ENCODE measurements at places on chromosomes 3 and 15. TPM values are rescaled to one million over a fixed set of nuclear protein-coding genes. Genes with fewer than 3 reads are reported as not detected.

The ASB7 gene
- 23.5 TPM for total RNA-seq

The CPA3 gene
- total RNA-seq, result 20.6 TPM

The DLG1 gene
- 163 TPM for total RNA-seq

The TRA2B gene
- 92.0 TPM for total RNA-seq

The ANKRD63 gene
- total RNA-seq, result not detected

The WDR49 gene
- total RNA-seq, result 0.46 TPM

The BCHE gene
- total RNA-seq, result 26.6 TPM

The NOP10 gene
- 115 TPM for total RNA-seq

The BSN gene
- 1.2 TPM for total RNA-seq

The NLGN1 gene
- total RNA-seq, result 2.0 TPM

The CCDC39 gene
- total RNA-seq, result not detected

GRCh38 chr3:60126511-60127304, 1076.9 kb upstream of the CFAP20DC start:
- no peak for DNase-seq

- DNase-seq, result no peak
These were observed 55.2 kb downstream of the OSTN start for GRCh38 chr3:191254098-191254873.

DNA sequence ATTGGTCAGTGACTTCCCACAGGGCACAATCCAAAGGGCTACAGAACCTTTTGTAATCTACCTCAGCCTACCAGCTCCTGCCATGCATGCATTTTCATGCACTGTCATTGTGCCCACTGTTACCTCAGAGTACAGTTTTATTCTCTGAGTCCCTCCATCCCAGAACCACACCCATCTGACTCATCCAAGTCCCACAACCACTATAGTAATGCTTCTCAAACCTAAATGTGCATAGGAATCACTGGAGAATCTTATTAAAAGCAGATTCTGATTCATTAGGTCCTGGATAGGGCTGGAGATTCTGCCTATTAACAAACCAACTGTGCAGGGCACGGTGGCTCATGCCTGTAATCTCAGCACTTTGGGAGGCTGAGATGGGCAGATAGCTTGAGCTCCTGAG, 3.7 kb upstream of the B3GALNT1 start:
- no peak for DNase-seq

GRCh38 chr15:42427429-42428223, 63.3 kb downstream of the ZNF106 start:
- no peak for DNase-seq

GRCh38 chr3:31999907-32000439, 18.4 kb downstream of the ZNF860 start:
- DNase-seq, result no peak

DNA sequence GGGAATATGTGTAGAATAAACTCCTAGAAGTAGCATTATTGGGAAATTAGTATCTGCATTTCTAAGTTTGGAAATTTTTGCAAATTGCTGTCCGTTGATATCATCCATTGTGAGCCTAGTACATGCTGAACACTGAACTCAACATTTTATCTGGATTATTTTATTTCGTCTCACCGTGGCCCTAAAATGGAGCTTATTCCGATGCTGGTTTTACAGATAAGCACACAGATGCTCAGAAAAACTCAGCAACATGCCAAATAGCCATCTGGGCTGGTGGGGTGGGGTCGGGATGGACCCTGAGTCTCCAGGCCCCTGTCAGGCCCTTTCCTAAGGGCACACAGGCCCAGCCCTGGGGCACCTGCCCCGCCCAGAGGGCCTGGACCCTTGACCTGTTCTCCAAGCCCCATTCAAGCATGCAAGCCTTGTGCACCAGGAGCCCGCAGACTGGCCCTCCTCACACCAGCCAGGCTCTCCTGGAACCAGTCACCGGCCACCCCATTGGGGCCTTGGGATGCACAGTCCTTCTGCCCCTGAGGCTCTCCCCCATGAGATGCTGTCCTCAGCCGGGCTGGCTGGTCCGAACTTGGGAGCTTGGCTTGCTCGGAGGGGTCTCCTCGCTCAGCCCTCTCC, 20.7 kb upstream of the KLF13 start:
- no peak for DNase-seq

DNA sequence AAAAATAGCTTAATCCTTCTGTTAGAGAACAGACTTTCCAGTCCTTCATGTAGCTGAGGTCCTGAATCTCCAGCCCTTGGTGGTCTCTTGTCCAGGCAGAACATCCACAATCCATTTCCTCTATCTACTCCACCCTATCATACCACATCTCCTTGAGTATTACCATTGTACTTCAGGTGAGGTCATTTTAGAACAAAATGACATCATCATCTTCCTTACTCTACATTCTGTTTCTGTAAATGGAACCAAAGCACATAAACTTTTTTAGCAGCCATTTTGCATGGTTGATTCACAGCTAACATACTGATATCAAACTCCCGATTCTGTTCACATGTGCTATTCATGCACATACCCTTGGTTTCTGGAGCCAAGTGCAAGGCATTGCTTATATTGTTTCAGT, 112.4 kb downstream of the C3orf70 start:
- no peak for DNase-seq

- DNase-seq, result no peak
These were observed 25.8 kb upstream of the NEDD4 start for GRCh38 chr15:56019060-56019793.

GRCh38 chr15:73969151-73969759, 22.8 kb downstream of the STOML1 start:
- no peak for DNase-seq

DNA sequence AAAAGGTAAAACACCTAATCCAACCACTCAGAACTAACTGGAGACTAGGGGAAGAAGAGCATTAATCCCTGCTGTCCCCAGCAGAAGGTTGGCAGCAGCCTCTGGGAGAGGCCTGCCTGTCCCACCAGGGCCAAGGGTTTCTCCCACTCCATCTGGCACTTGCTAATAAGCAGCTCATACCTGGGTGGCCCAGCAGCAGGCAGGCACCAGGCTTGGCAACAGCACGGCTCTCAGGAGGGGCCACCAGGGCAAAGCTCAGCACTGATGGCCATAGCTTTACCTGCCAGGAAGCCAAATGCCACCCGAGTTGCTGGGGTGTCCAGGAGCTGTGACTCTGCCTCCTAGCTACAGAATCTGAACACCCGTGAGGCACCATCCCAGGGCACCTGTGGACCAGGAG, 58.3 kb downstream of the BOC start:
- no peak for DNase-seq

GRCh38 chr3:13003608-13004007, 69.6 kb downstream of the IQSEC1 start:
- DNase-seq, result no peak

- DNase-seq, result no peak
These were observed 27.8 kb downstream of the DCAF1 start for GRCh38 chr3:51471775-51472652.

DNA sequence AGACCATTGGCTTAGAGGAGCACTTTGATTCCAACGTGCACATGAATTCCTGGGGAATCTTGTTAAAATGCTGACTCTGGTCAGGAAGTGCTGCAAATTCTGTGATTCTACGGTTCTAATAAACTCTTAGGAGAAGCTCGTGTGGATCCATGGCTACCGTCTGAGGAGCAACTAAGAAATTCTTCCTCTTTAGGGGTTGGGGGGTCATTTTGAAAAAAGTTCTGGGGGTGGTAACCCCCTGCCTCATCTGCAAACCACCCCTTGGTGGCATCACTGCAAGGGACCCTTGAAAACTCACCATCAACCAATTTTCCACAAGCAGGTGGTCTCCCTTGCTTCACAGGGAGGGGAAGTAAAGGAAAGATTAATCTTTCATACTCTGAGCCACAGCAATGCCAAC, 52.2 kb upstream of the IGF1R start:
- no peak for DNase-seq

GRCh38 chr3:10781981-10782380, 34.0 kb upstream of the SLC6A11 start:
- DNase-seq, result no peak

GRCh38 chr3:172627057-172627809, 83.6 kb downstream of the NCEH1 start:
- DNase-seq, result no peak

- DNase-seq, result no peak
These were observed 10.2 kb upstream of the IRAK2 start for GRCh38 chr3:10154335-10155122.

DNA sequence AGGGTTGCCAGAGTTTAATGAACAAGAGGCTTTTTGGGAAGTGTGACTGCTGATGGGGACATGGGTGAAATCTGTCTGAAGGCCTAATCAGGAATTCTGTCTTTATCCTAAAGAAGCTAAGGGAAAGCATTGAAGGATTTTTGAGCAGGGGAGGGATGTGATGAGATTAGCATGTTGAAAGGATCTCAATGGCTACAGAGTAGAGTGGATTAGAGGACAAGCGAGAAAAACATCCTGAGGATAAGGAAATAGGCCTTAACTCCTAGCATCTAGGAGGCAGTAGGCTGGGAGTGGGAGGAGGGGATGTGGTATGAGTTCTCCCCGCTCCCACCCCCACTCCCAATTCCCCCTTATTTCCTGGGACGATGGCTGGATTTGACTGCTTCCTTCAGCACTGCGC, 35.1 kb upstream of the SNTN start:
- no peak for DNase-seq

DNA sequence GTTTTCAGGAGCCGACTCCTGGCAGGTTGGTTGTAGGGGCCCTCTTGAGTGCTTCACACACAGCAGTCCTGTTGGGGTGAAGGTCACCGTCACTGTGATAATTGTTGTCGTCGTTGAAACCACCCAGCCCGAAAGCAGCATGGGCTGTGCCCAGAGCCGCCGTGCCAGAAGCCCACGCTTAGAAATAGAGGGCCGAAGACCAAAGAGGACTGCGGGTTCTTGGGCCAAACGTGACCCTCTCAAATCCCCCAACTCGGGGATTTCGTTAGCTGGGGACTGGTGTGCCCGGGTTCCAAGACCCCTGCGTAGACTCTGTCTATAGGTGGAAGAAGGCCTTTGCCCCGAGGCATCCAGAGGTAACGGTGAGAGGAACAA, 7.5 kb upstream of the ADAMTS17 start:
- no peak for DNase-seq

DNA sequence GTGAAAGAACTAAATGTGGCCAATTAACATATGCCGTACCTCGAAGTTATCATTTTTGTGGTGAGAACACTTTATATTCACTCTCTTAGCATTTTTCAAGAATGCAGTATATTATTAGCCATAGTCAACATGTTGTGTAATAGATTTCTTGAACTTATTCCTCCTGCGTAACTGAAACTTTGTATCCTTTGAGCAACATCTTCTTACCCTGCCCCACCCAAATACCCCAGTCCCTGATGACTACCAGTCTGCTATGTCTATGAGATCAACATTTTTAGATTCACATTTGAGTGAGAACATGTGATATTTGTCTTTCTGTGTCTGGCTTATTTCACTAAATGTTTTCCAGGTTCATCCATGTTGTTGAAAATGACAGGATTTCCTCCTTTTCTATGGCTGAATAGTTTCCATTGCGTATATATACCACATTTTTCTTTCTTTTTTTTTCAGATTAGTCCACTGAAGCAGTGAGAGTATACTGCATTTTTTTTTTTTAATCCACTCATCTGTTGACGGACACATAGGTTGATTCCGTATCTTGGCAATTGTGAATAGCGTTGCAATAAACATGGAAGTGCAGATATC, 12.7 kb upstream of the KBTBD8 start:
- no peak for DNase-seq

- DNase-seq, result no peak
These were observed 455.4 kb upstream of the TBL1XR1 start for GRCh38 chr3:177652556-177653291.

DNA sequence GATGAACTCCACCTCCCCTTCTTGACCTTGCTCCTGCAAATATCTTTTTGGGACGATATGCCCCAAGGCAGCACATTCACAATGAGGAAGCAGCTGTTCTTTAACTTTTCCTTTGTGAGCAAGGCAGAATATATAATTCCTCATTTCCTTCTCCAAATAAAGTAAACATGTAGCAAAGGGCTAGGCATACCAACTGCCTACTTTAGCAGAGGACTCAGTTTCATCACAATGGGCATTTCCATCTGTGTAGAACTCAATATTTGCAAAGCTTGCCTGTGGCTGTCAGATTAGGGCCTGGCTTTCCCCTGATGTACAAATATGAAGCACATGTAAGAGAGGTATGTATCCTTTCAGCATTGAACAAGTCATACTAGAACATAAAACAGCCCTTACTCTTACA, 366.9 kb downstream of the RSL24D1 start:
- DNase-seq, result no peak

DNA sequence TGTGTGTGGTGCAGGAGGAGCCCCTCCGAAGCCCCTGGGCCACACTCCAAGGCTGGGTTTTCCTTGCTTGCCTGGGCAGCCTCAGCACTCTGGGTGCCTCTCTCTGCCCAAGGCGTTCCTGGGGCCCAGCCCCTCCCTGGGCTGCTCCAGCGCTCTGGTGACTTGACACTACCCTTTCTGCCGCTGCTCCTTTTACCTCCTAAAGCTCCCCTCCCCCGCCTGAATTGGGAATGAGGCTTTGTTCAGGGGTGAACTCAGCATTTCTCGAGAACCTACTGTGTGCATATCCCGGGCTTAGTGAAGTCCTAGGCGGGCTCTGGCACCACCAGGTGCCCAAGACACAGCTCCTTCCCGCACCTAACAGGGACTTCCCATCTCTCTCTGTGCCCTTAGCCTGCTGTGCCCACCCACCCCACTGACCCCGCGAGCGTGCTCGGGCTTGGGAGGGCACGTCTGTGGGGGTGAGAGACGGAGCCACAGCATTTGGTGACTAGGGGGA, 1.2 kb upstream of the BAHD1 start:
- peak; percentile 49 for DNase-seq

- no peak for DNase-seq
These were observed 41.9 kb upstream of the TUBGCP5 start for GRCh38 chr15:23081271-23081670.

DNA sequence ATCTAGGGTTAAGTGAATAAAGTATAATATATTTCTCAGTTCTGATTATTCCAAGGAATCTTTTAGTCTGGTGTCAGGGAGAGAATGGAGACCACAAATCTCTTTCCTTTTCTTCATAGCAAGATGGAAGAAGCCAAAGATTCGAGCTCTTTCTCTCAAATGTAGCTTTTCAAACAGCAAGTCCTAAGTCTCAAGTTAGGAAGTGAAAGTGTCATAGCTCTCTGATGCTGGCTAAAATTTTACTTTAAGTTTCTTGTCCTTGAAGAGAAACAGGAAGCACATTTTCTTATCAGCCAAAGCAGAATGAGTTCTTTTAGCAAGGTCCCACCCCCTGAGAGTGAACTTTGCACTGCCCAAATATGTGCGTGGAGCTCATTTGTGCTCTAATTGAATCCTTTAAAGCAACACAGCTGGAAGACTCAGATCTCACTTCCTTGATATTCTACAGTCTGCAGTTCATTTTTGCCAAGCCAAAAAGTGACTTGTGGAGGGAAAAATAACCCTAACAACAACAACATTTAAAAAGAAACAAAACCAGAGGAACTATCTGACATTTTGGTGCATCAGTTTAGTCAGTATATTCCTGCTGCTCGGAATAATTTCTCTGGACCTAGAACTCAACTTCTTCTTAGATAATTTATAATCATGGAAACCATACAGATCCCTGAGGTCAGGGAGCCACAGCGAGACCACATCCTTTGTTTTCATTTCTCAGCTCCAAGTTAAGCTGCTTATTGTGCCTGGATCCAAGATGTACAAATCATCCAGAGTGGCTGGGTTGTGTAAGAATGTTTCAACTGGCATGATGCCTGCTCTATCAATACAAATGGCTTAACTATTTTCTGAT, 238.7 kb upstream of the P2RY1 start:
- DNase-seq, result peak; percentile 79

All from mucosa of descending colon (tissue), 3 donors.